G401 (cell line): ENCODE measurements at places on chromosomes 7 and 10.
A peak's percentile ranks its signal among the peaks of the same experiment; 100 is the strongest.

DNA sequence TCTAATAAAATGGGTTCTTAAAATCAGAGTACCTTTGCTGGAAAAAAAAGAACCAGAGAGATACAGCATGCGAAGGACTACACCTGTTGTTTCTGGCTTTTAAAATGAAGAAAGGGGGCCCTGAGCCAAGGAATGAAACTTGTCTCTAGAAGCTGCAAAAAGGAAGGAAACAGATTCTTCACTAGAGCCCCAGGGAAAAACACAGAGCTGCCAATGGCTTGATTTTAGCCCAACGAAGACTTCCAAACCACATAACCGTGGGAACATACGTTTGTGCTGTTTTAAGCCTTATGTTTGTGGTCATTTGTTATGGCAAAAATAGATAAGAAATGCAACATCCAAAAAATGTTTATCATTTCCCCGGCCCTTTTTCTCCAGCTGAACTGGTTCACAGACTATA lies 780.0 kb downstream of the SORCS1 start:
- DNase-seq: no peak

GRCh38 chr7:2498708-2499107 lies 20.9 kb upstream of the LFNG start:
- no peak for DNase-seq

DNA sequence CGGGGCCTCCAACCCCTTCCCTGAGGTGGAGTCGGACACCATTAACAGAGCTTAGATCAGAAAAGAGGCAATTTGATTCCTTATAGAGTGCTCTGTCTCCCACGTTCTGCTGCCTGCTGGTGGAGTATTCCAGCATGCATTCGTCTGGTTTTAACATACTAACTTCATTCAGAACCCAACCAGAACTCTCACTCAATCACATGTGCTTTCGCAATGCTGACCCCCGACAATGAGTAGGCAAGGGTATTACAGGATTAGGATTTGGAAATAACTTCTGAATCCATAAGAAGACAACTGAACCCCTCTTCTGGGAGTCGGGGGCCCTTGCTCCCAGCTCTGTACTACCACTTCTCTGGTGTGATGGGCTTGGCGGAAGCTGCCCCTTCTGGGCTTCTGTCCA lies 55.7 kb upstream of the HABP2 start:
- DNase-seq: no peak

GRCh38 chr10:130926442-130926841 lies 385.1 kb downstream of the TCERG1L start:
- DNase-seq: no peak

- DNase-seq: no peak
Observed at GRCh38 chr10:115441907-115442545, 348.9 kb downstream of the ATRNL1 start.

- no peak for DNase-seq
Observed at GRCh38 chr7:70785427-70785826, 346.5 kb upstream of the GALNT17 start.

DNA sequence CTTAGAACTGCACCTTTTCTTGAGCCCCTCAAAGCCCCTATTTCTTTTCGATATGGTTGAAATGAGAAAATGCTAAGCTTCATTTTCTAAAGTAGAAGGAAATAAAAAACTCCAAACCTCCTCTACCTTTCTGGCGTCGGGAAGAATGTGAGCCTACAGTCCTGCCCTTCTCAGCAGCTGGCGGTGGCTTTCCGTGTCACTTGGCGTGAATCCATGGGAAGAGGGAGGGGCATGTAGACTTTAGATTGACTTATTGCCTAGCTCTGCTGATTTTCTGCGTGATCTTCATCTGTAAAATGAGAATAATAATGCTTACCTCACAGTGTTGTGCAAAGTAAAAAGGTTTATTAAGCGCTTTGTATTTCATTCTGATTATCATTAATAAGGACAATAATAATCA lies 35.0 kb downstream of the PRR15 start:
- DNase-seq: no peak

DNA sequence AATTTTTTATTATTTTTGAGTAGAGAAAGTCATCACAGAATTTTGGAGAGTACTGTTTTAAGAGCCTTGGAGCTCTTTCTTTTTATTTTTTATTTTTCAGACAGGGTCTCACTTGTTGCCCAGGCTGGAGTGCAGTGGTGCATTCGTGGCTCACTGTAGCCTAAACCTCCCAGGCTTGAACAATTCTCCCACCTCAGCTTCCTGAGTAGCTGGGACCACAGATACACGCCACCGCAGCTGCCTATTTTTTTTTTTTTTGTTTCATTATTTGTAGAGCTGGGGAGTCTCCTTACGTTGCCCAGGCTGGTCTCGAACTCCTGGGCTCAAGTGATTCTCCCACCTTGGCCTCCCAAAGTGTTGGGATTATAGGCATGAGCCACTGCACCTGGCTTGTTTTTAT lies 10.6 kb downstream of the CPA4 start:
- no peak for DNase-seq

GRCh38 chr10:60044971-60045370 lies 138.6 kb upstream of the CCDC6 start:
- DNase-seq: no peak

GRCh38 chr10:100864036-100864885 lies 48.5 kb upstream of the SLF2 start:
- DNase-seq: no peak

- peak; percentile 92 for DNase-seq
Observed at GRCh38 chr7:953547-954327, 743 bp downstream of the ADAP1 start.
